AG04450 (cell line): ENCODE measurements at places on chromosomes 11 and 22.

DNA sequence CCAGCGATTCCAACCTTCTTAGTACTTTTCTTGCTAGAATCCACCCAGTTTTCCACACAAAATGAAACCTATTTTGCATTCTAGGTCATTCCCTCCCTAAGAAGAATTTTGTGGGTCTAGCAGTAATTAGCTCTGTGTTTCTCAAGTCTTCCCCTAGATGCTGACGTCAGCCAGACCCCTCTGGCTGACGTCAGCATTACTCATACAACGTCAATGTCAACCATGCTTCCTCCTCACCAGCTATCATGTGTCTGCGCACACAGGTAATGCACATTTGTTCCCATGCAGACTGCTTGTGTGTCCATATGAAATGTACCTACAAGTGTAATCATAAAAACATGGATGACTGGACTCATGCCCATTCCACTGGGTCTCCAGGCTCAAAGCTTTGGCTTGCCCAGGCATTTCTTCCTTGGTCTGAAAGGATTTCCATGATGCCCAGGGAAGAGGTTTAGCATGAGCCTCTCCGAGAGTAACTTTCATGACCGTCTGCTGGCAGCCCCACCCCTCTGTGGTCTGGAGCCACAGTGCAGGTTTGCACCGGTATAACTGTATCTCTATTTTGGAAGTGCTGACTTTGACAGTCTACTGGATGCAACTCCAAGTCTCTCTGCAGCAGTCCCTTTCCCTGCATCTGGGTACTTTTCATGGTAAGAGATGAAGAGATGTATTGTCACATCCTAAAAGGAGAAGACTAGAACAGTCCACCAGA is 58.6 kb downstream of the DSCAML1 start:
- no peak for DNase-seq

- peak; percentile 78 for DNase-seq
Observed at GRCh38 chr11:112318184-112318591, 57.5 kb upstream of the PLET1 start.

- peak; percentile 70 for DNase-seq
Observed at GRCh38 chr11:68542617-68543016, 82.1 kb downstream of the PPP6R3 start.

DNA sequence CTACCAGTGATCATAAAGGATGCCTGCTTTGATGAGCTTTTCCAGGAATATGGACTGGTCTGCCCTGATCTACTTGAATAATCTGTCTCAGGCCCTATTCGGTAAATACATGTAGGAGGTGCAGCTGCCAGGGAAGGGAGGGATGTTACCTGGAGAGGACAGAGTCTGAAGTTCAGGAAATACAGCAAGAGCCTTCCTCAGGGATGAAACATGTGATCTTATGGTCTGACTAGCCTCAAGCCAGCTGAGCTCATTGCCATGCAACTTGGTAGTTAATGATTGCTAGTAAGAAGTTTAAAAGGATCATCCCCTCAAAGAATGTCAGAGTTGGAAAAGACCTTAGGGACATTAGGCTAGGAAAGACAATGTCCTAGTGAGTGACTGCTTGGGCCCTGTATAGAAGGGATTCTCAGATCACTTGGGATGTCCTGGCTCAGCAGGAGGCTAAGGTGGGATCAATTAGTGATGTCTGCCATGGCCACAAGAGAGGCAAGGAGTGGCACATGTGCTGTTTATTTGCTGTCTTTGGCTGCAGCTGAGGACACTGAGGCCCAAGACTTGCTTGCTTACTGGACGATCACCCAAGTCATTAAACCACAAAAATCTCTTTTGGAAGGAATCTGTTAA is 18.5 kb downstream of the PTPRJ start:
- no peak for DNase-seq

- no peak for DNase-seq
Observed at GRCh38 chr22:47600281-47600680, 837.8 kb downstream of the TBC1D22A start.

DNA sequence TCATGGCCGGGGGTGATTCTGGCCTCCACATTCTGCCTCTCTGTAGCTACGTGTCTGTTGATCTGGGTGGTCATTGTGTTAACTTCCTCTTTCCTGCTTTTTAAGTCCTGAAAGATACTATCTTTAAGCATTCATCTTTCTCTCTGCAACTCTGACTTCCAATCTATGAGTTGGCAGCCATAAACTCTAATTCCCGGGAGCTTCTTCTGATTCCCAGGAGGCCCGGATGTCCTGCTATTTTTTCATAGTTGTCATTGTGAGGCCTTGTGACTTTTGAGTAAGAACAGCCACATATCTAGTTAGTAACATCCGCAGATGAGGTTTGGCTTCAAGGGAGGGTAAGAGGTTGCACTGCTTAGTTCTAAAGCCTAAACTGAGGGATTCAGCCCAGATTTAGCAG is 107.8 kb downstream of the SYN3 start:
- DNase-seq, result no peak

DNA sequence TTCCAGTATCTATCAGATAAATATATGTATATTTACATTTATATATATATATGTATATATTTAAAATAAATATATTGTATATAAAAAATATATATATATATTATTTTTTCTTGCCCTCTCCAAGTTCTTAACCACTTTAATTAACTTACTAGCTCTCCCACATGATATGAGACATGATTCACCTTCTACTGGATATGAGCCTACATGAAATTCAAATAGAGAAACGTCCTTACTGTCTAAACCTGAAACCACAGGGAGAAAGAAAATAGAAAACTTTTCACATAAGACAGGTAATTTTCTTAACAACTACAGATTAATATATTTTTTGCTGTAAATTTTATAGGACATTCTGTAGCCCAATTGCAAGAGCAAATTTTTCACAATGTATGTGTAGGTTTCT is 391.6 kb downstream of the ETS1 start:
- no peak for DNase-seq

- no peak for DNase-seq
Observed at GRCh38 chr22:42648017-42648367, 1.2 kb downstream of the CYB5R3 start.

GRCh38 chr11:68145120-68145866 is 24.1 kb upstream of the CHKA start:
- DNase-seq, result no peak

DNA sequence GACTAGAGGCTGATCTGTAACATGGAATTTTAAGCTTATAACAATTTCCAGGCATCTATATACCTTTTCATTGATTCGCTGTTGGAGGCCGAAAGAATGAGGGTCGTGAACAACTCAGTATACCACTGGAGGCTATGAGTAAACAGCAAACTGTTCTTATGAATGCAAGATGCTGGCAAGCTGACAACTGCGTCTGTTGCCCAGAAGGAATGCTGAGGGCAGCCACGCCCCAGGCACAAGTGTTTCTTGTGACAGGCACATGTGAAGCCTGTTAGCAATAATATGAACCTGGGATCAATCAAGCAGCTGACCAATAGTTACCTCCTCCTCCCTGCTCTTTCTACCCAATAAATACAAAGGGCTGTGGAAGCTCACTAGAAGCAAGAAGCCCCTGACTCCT is 15.3 kb downstream of the RTCB start:
- no peak for DNase-seq

GRCh38 chr11:65034423-65034822 is 6.6 kb upstream of the SAC3D1 start:
- no peak for DNase-seq

GRCh38 chr11:103497268-103497667 is 388.0 kb downstream of the DYNC2H1 start:
- DNase-seq, result no peak

DNA sequence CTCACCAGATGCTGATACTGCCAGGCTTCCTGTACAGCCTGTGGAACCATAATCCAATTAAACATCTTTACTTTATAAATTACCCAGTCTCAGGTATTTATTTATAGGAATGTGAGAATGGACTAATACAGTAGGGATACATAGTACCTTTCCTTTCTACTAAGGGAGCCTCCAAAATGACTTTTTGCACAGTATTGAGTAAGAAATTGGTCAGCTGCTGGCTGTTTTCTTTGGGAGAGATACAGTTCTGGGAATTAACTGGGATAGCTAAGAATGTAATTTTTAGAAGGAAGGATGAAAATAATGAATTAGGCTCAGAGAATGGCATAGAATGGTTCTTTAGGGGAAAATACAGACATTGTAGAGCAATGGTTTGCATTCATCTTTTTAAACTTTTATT is 426.0 kb upstream of the DDI1 start:
- DNase-seq, result no peak

DNA sequence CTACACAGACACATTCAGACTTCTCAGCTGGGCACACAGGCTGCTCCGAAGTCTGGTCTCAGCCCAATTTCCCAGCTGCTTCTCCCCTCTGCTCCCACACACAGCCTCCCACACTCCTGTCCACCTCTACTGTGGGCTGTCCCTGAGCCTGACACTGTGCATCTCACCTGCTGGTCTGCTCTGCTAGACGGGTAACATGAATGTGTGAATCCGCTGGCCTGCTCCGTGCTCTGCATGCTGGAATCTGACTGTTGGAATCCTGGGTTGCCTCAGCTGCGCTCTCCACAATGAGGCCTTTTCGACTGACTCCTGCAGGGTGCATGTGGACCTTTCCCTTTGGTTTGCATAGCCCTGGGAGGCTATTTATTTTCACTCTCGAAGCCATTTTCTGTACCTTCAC is 489.5 kb upstream of the B3GAT1 start:
- DNase-seq, result no peak

DNA sequence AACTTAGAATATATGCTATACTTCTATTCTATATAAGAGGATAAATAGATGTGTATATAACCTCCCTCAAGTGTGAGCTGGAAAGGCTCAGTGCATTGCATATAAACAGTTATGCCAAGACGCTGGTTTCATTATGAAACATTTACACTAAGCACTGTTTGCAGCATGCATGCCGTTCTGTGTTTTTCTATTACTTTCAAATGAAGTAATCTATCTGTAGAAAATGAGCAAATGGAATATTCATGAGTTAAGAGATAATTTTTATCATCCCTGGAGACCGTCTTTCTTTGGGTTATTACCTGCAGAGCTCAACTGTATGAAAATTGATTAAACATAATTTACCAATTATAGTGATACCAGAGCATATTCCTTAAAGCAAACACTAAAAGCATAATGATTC is 925.7 kb upstream of the CCDC90B start:
- DNase-seq, result no peak

DNA sequence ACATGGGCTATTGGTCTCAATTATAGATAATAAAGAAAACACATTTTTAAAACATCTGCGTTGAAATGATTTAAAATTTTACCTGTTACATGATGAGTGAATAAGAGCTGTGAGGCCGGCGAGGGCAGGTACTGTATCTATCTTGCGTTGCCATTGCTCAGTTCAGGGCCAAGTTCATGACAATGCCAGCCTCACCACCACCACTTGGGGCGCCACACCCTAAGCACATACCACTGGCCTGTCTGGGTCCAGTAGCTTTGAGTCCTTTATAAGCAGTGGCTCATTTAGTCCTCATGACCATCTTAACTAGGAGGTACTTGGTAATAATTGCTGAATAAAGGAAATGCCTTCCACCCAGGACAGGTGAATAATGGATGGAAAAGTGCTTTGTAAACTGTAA is 14.5 kb upstream of the MB start:
- no peak for DNase-seq

DNA sequence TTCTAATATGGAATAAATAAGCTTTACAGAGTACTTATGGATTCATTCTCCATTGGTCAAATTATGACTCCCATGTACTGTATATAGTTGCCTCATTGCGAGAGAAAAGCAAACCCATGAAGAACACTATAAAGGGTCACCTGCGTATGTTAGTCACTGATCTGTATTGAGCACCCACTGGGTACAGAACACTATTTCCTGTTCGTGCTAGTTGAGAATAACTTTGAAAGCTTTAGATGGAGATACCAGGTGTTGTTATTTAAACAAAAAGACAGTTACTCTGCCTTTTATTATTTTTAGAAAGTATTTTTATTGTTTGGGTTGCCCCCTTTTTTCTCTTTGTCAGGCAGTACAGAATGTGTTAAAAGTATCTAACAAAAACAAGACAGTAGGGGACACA is 79.9 kb downstream of the DEUP1 start:
- DNase-seq, result no peak

GRCh38 chr11:47979378-47980087 is 826 bp upstream of the PTPRJ start:
- no peak for DNase-seq

DNA sequence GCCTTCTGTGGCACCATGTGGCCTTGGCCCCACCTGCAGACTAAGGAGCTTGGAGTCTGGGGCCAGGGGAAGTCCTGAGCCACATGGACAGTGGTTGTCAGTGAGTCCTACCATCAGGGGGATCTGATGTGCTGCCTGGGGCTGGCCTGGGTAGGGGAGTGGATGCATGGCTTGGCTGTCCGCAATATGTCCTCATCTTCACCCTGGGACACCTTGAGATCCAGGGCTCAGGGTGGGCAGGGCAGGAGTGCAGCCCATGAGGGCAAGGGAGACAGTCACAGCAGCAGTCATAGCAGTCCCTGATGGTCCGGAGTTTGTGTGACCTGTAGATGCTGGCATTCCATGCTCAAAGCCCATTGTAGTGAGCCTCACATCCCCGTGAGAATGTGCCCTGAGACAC is 256.8 kb upstream of the B3GAT1 start:
- no peak for DNase-seq

GRCh38 chr22:49937758-49938564 is 19.5 kb downstream of the CRELD2 start:
- no peak for DNase-seq

DNA sequence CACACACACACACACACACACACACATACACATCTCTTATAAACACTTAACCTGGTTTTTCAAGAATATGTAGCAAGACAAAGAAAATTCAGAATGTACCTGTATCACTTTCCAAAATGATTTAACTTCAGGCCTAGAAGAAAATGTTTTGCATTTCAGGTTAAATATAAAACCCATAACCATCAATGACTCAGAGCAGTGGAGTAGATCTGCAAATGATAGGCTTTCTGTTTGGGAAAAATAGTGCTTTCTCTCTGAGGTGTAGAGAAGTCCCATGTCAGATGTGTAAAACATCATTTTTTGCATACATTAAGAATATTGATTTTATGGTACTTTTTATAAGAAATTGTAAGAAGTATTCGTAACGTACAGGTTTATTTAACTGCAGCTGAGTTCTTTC is 116.9 kb downstream of the STK33 start:
- DNase-seq, result no peak

GRCh38 chr22:25404928-25405816 is 159.3 kb upstream of the GRK3 start:
- DNase-seq, result no peak
